ENCODE measurements at places on chromosomes 5 and 9.

DNA sequence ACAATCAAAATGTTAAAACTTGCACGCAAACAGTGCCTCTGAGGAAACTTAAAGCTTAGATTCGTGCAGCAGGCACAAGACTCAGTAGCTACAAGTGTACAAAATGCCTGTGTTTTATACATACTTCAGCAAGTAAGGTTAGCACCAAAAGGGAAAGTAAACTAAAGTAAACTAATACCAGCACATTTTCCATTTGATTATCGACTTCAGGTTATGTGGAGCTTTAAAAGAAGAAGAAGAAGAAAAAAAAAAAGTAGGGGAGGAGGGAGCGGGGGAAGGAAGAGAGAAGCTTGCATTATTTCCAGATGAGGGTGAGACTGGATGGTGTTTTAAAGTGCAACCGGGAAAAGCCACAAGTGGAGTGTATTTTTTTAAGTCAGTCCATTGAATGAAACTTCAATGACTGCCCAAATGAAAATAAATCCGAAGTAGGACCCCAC lies 596 bp upstream of the ADAMTS6 start:
- no peak for DNase-seq

DNA sequence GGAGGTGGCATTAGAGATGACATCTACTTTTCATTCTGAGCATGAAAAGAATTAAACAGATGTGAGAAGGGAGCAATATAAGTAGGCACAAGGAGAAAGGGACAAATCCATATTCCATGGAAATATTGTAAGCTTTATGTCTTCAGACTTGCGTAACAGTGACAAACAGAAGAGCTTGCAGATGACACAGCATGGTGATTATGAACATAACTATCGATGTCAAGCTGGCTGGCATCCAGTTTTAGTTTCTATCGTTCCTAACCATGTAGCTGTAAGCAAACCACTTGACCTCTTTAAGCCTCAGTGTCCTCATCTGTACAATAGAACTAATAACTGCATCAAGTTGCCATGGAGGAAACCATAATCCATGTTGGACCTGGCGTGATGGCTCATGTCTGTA lies 246.7 kb upstream of the ADRA1B start:
- DNase-seq, result no peak

DNA sequence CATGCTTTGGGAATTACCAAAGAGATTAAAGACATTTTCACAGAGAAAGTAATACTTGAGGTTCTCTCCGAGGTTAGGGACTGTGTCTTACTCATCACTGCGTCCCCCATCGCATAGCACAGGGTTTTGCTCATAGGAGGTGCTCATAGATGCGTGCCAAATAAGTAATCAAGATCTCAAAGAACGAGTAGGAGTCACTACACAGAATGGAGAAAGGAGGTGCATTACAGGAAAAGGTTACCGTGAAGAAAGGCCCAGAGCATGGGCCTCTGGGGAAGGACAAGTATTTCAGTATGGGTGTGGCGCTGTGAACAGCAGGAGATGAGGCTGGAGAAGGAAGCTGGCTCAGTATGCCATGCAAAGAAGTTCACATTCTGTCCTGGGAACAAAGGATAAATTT lies 182.4 kb downstream of the ACTL7B start:
- no peak for DNase-seq

DNA sequence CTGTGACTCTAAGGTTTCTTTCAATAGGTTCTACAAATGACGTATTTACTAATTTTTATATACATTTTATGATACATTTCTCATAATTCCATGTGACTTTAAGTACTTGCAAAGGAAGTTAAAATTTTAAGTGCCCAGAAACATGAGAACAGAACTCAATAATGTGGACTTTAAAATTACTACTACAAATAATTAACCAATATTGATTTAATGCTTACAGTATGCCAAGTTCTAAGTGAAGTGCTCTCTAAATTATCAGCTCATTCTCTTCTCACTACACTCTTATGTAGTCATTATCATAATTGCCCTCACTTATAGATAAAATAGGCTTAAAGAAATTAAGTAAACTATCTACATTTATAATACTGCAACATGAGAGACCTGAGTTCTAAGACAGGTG lies 1690.7 kb upstream of the CDH9 start:
- DNase-seq, result no peak

DNA sequence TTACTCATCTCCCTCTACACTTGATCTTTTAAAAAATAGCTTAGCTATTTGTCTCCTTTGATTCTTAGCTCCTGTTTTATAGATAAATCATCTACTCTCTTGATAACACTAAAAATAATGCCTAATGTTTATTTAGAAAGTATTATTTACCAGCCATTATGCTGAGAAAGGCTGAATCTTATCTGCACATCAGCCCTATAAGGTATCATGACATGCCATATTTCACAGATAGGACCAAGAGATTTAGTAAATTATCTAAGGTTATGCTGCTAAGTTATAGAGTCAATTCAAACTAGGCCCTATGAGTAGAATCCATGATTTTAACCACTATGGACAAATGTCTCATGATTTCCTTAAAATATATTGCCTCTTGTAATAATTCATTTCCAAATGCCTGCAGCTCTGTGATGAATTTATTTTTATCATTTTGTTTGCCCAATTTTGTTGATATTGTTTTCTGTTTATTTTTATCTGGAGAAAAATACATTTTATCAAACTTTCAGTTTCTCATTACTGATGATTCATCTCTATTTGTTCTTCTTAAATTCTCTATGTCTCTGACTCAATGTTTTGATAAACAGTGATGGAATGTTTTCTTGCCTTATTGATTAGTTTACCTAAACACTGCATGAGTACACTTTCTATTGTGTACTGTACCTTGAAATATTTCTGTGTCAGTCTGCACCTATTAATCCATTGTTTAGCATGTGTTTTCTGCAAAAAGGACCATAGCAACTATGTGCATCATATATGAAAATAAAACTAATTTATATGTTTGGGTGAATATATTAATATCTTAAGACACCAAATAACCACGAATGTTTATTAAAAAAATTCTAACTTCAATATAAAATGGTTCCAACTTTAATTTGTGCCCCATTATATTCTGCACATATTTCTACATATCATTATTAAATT lies 300.8 kb downstream of the CDH9 start:
- DNase-seq, result no peak

DNA sequence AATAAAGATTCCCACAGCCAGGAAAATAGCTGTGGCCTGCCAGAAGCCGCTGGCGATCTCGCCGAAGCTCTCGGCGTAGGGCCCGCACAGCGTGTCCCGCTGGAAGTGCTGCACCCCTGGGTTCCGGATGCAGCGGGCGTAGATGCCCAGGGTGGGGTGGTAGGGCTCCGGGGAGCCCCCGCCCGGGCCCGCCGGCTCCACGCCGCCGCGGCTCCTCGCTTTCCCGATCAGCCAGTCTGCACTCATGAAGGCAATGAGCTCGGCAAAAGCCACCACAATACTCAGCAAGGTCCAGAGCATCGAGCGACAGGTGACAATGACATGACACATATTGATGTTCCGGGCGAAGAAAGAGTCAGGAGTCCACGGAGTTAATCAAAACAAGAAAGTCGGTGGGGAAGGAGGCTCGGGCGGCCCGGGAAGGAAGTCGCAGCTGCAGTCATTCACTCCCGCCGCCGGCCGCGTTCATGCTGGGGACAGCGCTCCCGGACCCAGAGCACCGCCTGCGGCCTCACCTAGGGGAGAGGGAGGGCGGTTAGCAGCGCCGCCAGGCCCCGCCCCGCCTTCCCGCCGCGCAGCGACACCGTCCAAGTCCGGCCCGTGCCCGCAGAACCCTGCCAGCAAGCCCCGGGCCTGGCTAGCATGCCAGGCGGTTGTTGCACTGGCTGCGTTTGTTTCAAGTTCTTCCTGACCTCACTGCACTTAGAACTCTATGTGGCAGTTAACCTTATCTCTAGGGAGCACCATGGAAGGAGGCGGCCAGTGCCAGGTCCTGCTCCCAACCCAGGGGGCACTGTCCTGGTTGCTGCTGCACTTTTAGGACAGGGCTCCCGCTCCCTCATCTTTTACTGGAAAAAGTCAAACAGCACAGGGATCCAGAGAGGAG lies 138.4 kb downstream of the LHFPL2 start:
- DNase-seq, result peak; percentile 49

DNA sequence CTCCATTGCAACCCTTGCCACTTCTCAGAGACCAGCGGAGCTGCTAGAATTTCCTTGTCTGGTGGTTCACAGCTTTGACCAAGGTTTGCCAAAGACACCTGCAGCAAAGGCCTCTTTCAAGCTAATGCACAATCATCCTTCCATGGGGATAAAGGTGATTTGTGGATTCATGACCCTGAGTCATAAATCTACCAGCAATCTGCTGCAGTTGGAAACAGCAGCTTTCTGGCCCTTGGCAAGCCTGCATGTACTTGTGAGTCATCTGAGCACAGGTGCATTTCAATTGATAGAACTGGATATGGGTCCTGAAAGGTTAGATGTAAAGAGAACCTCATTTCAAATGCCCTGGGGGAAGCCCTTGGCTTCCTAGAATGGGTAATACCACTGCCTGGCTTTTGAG lies 21.6 kb upstream of the TCF7 start:
- no peak for DNase-seq

GRCh38 chr5:113723021-113723420 lies 209.5 kb downstream of the YTHDC2 start:
- no peak for DNase-seq

GRCh38 chr5:178527458-178528307 lies 62.5 kb downstream of the COL23A1 start:
- no peak for DNase-seq

DNA sequence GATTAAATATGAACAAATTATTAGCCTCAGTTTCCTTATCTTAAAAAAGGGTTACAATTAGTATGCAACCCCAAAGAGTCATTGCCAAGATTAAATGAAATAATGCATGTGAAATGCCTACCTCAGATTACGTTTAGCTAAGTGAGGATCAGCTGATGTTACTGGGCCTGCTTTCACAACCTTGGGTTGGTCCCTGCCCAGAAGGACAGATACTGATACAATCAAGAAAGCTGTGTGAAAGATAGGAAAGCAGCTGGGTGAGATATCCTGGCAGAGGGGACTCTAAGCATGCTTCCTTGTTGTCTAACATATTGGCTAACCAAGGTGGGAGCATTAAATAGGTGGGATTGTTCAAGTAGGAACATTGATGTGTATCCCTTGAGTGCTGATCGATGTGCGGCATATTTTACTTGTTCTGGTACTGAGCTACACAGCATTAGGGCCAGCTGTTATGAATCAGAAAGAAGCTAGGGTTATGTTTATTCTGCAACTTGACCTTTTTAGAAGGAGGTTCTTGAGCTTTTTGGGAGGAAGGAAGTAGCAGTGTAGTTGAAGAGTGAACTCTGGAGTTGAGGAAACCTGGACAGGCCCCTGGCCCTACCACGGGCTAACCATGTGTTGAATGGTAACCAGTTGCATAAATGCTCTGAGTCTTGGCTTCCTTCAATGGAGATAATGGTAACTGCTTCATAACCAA lies 28.9 kb downstream of the SNX24 start:
- no peak for DNase-seq

GRCh38 chr9:20646656-20647055 lies 24.4 kb upstream of the MLLT3 start:
- DNase-seq, result no peak

DNA sequence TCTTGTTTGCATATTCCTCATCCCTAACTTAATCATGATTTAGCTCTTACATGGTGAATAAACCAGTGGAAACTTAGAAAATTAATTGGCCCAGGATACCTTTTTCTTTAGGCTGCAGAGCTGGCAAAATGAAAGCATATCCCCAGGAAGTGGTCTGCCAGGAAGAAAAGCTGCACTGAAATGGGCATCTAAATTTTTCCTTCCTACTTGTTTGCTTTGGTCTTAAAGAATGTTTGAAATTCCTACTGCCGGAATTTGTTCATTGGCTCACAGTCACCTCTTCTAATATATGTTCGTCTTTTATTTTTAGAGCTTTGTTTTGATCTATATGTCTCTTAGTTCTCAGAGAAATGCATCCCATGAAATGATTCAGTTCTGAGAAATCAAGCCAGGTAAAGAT lies 113.2 kb upstream of the ELL2 start:
- no peak for DNase-seq

DNA sequence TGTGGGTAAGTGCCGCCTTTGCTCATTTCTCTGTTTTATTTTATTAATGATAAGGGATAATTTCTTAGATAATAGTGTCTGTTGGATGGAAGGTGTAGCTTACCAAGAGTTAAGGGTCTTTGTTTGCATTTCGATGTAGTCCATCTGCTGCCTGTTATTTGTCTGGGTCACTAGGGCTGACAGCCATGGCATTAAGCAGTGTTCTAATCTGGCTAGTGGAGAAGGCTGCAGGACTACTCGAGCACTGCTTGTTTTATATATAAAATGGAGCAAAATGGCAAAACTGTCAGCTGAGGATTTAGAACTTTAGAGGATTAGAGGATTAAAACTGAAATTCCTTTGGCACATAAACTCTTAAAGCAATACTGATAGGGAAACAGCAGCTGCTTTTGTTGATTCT lies 67.5 kb downstream of the C7 start:
- no peak for DNase-seq

GRCh38 chr5:147188200-147189108 lies 46.4 kb upstream of the STK32A start:
- DNase-seq, result no peak

GRCh38 chr5:6448622-6449464 lies at the start of gene UBE2QL1:
Gene UBE2QL1, plus strand, starts transcription at chr5:6448859. Its CDS starts 35 bp downstream, at chr5:6448894.
- DNase-seq, result peak; percentile 27

DNA sequence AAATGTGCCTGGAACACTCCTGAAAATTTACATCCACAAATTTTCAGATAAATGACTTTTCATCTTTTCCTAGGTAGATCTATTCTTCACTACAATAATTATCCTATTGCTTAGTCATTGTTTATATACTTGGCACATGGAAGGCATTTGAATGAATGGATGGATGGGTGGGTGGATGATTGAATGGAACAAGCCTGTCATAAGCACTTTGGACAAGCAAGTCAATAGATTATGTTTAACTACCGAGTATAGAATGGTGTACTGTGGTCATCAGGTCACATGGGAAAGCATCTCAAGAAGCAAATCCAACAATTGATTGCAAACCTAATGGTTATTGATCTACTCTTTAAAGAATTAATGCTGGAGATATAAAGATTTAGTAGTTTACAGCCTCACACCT lies 114.4 kb upstream of the DMRTA1 start:
- DNase-seq, result no peak

DNA sequence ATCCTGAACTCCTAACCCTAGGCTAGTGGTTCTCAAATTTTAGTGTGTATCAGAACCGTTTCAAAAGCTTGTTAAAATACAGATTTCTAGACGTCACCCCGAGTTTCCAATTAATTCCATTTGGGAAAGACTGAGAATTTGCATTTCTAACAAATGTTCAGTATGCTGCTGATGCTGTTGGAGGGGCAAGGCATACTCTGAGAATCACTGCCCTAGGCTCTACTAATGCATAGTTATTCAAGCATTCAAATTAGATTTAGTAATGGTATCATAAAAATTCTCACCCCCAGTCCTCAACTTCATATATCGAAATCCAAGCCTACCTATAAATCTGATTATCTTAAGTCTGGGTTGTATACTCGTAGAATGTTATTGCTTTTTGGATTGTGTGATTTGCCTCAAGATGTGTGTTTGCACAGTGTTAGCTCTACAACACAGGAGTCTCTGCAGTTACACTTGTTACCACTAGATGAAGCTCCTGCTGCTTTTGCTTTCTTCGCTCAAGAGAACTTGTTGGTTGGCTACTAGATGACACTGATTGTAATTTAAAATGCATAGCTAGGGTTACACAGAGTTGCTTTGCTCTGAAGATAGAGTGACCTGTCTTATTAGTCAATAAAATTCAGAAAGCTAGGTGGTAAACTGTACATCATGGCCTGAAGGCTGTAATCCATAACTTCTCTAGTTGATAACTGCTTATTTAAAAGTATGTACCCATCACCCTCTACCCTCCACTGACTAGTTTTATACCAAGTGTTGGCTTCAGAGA lies 7.5 kb upstream of the ERAP2 start:
- DNase-seq, result no peak

- DNase-seq, result no peak
Observed at GRCh38 chr5:39256477-39257235, 37.3 kb upstream of the FYB1 start.

All from activated B cell treated with CpG ODN at 0.5 μM for 24 hours (primary cell).